Cerebellar nuclear complex (tissue), 1 donor: ENCODE measurements at places on chromosomes 3 and 15.

- no peak for DNase-seq
Measured at GRCh38 chr3:187185759-187186158, 11.5 kb upstream of the RTP1 start.

DNA sequence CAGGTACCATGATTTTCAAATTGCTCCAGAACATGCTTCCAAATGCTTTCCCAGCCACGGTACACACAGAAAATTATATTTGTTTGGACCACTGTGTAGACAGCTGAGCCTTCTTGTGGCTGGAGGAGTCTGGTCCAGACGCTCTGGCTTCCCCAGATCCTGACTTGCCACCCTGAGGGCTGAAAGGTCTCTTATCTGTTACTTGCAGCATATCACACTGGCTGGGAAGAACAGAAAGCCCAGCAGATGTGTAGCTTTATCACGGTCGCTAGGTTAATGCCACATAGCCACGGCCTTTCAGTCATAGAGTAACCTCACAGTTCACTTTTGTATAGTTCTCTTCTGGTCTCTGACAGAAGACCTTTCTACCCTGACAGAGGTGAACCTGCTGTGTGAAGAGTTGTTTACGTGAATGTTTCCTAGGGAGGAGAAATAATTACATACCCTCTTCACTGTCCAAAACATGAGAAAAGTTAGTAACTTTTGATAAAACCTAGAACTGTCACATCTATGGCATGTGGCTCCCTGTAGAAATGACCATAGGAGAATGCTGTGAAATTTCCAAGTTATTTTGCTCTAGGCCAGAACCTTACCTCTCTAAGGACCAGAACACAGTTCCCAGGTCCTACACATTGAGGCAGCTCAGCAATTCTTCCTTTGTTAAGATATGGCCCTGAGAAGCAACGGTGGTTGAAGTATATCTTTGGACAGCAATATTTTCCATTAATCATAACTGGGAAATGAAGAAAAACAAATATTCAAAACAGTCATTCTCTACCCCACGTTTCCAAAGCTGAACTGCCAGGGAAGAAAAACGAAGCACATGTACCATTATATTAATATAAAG lies 15.8 kb upstream of the STIMATE start:
- no peak for DNase-seq

DNA sequence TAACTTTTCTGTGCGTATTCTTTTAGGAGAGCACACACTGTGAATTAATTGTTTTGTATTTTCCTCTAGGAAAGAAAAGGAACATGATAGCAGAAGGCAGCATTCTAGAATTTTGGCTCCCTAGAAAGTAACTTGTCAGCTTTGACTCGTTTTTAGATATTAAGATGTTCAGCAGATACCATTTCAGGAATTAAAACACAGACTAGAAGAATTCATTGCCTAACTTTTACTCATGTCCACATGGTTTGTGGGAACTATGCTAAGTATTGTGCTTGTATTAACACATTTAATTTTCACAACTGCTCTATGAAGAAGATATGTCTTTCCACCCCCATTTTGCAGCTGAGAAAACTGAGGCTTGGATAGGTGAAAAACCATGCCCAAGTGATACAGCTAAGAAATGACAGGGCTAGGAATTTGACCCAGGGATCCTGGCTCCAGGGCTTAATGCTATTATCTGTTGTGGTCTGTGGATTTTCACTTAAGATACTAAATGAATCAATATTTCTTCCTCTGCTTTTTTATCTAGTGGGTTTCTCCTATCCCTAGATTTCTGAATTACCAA lies 128.8 kb downstream of the MITF start:
- DNase-seq: no peak

GRCh38 chr3:128053614-128054013 lies 1.4 kb downstream of the SEC61A1 start:
- DNase-seq: no peak

DNA sequence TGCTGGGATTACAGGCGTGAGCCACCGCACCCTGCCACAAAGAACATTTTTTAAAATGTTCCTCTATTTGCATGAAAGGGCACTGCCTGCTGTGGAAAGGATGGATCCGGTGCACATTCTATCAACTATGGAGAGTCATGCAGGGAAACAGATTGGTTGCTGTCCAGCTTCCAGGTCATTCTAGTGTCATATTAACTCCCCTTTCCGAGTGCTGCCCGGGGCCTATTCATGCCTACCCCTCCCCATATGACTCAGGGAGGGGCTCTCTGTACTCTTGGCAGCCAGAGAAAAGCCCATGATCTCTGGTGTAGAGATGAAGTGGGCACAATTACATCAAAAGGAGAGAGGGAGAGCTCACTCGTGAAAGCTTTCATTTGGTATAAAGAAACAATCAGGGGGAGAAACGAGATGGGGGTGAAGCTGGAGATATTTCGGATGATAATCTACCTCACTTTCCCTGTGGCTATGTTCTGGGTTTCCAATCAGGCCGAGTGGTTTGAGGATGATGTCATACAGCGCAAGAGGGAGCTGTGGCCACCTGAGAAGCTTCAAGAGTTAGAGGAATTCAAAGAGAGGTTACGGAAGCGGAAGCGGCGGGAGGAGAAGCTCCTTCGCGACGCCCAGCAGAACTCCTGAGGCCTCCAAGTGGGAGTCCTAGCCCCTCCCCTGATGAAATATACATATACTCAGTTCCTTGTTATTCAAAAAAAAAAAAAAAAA lies 16.1 kb upstream of the AHSG start:
- DNase-seq: no peak

DNA sequence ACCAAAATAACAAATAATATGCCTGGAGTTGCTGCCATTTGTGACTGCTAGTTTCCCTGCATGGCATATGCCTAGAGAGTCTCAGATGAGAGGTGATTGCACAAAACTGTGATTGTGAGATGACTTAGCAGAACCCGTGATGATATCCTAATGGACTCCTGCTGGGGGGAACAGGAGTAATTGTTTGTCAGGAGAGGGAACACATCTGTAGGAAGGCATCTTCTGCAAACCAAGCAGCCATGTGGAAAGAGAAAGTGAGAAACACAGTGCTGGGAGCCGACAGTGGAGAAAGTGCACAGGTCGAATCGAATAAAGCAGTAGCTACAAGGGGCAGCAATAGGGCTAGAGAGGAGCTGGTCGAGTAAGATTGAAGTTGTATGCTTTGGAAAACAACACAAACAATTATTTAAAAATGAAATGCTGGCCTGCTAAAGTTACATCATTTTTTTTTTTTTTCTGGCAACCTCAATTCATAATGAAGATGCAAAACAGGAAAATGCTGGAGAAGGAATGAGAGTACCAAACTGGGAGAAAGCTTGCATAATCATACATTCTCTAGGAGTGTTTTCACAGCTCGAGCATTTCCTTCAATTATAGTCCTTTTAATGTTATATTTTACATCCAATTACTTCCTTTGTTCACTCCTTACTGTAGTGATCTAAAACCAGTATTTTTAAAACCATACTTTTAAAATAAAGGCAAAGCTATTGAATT lies 494.2 kb upstream of the AGTR1 start:
- no peak for DNase-seq

- no peak for DNase-seq
Measured at GRCh38 chr15:67120009-67120838, 54.8 kb downstream of the SMAD3 start.

DNA sequence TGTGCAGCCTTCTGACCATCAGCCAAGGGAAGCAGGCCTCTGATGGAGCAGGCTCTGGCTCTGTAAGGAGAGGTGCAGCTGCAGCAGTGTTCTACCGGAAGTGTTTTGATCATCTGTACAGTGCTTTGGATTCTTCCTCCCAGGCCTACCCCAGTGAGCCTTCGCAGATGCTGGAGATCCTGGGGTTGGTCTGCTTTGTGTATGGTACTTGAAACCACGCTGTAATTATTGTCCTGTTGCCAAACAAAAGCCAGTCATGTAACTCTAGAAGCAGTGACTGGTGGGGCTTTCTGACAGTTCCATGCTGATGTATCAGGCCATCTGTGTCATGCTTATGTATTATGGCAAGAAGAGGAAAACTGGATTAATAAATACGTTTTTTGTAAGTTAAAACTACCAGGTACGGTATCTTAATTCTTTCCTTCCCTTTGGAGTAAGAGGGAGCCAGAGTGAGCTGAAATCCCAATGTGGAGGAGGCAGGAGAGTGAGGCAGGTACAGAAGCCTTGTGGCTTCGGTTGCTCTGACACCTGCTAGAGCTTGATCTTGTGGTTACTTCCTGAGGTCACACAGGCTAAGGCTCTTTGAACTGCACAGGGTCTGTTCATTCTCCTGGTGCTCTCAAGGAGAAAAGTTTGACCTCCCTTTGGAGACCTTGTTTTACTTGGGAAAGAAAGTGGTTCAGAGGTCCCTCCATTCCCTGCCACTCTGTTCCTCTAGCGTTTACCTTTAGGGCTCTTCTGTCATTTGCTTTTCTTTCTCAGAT lies 3.7 kb downstream of the TMEM42 start:
- DNase-seq: no peak

DNA sequence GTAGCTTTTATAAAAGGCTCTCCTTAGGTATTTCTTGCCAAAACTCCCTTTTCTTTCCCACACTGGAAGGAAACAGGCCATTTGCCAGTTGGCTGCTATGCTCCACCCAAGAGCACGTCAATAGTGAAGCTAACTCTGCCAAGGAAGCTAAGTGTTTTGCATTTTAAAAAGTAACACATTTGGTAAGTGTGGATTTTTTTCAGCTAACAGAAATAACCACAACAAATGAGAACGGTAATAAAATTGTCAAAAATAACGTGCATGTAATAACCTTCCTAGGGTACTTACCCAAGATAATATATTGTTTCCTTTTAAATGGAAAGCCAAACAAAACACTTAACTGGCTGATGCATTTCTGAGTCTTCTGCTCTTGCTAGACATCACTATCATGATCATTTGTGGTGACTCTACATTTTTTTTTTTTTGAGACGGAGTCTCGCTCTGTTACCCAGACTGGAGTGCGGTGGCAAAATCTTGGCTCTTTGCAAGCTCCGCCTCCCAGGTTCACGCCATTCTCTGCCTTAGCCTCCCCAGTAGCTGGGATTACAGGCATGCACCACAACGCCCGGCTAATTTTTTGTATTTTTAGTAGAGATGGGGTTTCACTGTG lies 4.6 kb downstream of the DPP8 start:
- DNase-seq: no peak

- DNase-seq: no peak
Measured at GRCh38 chr15:56038707-56039106, 45.3 kb upstream of the NEDD4 start.

- DNase-seq: no peak
Measured at GRCh38 chr3:4894891-4895530, 84.2 kb upstream of the BHLHE40 start.

DNA sequence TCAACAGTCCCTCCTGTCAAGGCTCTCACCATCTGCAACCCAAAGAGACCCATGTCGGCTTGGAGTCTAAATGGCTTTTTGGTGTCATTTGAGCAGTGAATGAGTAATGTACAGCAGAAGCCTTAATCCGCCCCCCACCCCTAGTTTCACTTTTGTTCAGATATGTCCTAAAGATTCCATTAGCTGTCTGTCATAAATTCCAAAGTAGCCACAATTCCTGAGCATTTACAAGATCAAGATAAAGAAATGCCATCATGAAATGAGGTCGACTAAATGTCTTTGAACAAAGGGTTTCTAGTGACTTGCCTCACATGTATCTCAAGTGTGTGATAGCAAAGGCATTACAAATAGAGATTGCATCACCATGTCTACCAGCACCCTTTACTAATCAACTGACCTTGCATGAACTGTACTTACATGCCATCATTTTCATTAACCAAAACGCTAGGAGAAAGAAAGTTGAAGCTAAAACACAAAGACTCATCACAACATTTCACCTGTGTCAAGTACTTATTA lies 123.8 kb upstream of the PHLDB2 start:
- no peak for DNase-seq

GRCh38 chr3:28210968-28211713 lies 30.3 kb upstream of the CMC1 start:
- no peak for DNase-seq

GRCh38 chr3:185342459-185343174 lies 20.3 kb upstream of the MAP3K13 start:
- no peak for DNase-seq

DNA sequence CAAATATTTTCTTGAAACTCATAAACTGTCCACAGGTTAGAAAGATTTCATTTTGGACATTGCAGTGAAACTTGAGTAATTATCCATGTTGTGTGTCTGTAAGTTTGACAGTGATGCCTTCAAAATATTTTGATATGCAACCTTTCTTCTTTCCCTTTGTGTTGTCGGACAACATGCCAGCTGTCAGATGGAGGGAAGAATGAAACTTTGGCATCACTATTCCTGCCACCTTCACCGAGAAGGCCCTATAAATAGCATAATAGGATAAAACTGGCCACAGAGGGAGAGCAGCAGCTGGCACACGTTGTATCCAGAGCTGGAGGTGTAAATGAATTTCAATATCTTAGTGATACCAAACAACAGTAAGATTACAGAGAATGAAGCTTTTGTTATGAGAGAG lies 436.7 kb upstream of the CFAP20DC start:
- no peak for DNase-seq

DNA sequence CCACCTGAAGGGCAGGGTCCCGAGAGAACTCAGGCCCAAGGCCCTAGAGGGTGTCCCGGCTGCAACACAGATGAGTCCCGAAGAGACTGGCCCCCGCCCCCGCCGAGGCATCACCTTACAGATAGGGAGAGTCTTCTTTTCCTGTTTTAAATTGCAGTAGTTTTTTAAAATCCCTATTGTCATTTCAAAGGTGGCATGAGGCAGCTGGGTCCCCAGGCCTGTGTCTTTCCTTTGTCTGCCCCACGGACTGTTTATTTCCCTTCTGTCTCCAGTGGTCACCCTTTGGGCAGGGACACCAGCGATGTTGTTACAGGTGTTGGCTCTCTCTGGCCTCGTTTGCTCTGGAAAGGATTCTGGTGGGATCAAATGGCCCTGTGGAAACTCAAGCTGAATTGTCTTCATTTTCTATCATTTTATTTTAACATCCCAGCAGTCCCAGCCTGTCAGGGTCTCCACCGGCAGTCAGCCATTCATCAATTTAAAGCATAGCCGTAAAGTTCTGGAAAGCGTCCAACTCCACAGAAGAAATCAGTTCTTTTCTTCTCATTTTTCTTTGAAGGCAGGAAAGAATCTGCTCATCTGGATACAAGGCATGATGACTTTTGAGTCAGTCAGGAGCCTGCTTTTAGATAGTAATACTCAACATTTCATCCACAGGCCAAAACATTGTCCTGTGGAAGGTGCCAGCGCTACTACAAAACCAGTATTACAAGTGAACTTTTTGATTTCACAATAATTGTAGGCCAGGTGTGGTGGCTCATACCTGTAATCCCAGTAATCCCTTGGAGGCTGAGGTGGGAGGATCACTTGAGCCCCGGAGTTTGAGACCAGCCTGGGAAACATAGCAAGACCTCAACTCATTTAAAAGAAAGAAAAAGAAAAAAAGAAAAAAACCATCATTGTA lies 96.2 kb downstream of the HES1 start:
- DNase-seq: no peak

GRCh38 chr3:27185231-27185989 lies 183.8 kb downstream of the NEK10 start:
- no peak for DNase-seq
